ENCODE measurements at places on chromosomes 11 and 22.

GRCh38 chr11:1404461-1405185 is 14.9 kb downstream of the BRSK2 start:
- no peak for DNase-seq

DNA sequence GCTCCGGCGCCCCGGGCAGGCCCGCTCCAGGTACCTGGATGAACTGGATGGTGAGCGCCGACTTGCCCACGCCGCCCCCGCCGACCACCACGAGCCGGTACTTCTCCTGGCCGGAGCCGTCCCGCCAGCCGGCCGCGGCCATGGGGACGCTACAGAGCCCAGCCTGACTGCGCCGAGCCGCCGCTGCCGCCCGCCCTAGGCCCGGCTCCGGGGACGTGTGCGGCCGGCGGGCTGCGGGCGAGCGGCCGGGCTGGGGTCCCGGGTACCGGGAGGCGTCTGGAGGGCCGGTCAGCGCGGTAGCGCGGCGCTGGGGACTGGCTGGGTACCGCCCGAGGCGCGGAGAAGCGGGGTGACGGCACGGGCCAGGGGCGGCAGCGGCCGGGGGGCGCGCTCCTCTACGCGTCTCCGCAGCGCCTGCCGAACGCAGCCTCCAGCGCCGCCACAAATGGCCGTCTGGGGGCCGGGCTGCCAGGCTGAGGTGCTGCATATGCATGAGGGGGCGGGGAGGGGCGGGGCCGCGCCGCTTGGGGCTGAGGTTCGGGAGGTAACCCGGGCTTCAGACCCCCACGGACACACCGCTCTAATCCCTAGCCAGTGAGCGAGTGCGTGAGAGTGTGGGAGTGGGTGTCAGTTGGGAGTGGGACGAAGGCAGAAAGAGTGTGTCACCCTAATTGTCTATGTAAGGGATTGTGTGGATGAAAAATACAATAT is at the start of gene RRAS2:
RRAS2 (minus strand) TSS at position 455 of the 711 bp plus-strand sequence; CDS start at position 142, 313 bp downstream.
- DNase-seq, result peak; percentile 81

- no peak for DNase-seq
These were observed 44.6 kb downstream of the MYO7A start for GRCh38 chr11:77172666-77172982.

DNA sequence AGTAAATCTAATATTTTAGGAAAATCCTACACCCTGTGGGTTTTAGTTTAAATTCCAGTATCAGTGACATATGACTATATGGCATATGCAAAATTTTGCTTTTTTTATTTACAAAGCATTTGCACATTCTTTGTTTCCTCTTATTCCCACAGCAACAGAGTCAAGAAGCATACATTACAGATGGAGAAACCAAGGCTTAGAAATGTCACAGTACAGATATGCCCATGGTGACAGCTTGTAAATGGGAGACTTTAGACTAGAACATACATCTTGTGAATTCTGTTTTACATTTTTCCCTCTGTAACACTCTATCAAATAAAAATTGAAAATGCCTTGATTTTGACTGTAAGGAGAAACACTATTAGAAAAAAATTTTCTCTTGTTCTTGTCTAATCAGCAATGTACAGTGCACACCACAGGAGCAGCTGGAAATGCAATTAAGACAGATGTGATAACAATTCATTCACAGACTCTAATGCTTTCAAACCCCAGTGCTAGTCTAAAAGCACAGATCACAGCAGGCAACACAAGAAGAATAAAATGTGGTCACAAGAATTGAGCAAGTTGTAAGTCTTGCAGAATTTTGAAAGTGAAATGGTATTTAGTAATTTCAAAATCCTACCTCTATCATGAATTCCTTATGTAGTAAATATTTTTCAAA is 375.9 kb downstream of the LUZP2 start:
- no peak for DNase-seq

- no peak for DNase-seq
These were observed 20.4 kb downstream of the HIRA start for GRCh38 chr22:19410941-19411689.

- DNase-seq, result no peak
These were observed 89.1 kb downstream of the SWAP70 start for GRCh38 chr11:9753021-9753420.

DNA sequence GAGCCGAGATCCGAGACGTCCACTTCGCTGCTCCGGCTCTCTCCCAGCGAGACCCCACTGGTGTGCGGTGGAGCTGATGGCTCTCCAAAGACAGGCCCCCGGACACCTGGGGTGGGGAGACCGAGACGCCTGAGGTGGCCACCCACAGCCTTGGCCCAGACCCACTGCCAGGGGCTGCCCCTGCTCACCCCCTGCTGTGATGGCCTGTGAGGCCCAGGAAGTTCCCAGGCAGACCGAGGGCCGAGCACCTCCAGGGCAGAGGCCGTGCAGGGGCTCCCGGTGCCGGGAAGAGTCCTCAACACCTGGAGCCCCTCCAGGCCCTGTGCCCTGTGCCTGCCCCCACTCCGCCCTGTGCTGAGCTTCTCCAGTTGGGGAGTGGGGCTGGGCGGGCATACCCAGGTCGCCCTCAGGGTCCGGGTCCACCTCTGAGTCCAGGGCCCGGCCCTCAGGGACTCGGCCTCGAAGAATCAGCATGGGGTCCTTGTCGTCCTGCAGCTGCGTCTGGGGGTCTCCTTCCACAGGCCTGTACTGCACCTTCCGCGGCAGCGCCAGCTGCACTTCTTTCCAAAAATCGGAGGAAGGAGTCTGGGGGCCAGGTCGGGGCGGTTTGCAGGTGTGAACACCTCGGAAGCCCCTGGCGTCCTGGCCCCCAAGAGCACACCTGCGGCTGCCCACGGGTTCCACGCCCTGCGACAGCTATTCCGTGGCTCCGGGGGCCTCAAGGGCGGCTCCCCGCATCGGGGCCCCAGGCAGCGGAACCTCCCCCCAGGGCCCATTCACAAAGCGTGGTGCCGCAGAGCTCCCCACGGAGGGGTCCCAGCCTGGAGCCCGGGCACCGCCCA is 8.6 kb downstream of the SIGIRR start:
- DNase-seq, result no peak

- DNase-seq, result no peak
These were observed 26.1 kb downstream of the IRAG1 start for GRCh38 chr11:10667521-10667885.

- no peak for DNase-seq
These were observed 6.5 kb downstream of the VSTM5 start for GRCh38 chr11:93843906-93844305.

DNA sequence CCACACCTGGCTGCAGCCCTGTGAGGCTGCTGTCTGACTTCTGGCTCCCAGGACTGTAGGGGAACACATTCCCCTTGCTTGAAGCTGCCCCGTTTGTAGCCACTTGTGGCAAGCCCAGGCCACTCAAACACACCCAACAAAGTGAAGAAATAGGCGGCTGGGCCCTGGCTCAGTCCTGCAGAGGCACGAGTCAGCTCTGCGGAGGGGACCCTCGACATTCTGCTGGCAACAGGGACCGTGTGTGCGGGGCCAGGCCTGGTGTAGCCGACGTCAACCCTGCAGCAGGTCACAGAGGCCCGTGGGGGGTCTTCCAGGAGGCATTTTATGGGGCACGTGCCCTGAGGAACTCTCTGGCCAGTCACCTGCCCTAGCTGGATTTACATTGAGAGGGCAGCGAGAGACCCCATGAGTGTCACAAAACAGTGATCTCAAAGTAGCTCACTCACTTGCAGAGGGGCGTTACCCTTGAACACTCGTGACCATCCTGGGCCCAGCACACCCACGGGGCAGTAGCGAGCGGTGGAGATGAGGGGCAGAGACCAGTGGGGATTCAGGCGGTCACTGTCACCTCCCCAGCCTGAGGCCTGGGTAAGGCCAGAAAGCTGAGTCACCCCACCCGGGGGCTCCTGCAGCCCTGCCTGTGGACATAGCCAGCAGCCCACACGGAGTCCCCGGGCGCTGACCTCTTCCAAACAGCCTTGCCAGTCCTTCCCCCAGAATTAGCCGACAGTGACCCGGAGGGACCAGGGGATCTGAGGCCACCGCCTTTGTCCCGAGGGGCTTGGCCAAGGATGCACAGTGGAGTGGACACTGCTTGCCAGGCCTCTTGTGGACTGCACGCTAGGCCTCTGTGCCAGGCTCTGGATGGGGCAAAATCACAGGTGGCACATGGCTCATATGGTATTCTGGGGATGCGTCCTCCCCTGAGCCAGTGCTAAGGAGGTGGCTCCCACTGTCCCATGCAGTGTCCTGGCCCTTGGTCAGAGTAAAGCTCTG is 139.5 kb downstream of the CTTN start:
- no peak for DNase-seq

Measured in retina (tissue), 1 donor.